ENCODE measurements at places on chromosomes 4 and X.

GRCh38 chr4:180675359-180675650 is 1567.9 kb upstream of the TENM3 start:
- DNase-seq: no peak

DNA sequence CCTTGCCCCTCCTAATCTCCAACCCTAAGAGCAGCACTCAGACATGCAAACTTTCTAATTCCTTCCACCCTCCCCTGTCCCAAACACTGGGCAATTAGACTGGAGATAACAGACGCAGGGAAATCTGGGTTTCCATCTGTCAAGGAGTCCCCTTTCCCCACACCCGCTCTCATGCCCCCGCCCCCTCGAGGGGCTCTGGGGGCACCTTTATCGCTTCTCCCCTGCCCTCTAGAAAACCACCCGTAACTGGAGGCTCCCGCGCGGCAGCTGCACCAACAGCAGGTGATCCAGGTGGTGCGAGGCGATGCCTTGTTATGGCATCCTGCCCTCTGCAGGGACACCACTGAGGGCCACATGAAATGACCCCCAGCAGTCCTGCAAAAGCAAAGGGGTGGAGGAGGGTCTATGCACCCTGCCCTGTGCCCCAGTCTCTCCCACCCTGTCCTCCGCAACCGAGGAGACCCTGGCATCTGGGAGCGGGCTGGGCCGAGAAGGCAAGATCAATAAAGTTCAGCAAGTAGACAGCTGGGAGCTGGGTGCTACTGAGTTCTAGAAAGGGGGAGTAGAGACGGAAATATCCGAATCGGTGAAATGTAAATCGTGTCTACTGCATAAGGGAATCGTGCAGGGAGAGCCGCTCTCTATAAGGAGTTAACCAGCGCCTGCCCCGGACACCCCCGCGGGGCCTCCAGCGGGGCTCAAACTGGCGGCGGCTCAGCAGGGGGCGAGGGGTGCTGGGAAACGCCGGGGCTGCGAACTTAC is 1.6 kb downstream of the KCTD8 start:
- no peak for DNase-seq

GRCh38 chrX:31374786-31375185 is 302.9 kb upstream of the FTHL17 start:
- no peak for DNase-seq

- DNase-seq: no peak
Measured at GRCh38 chrX:7908821-7909220, 18.4 kb downstream of the PNPLA4 start.

DNA sequence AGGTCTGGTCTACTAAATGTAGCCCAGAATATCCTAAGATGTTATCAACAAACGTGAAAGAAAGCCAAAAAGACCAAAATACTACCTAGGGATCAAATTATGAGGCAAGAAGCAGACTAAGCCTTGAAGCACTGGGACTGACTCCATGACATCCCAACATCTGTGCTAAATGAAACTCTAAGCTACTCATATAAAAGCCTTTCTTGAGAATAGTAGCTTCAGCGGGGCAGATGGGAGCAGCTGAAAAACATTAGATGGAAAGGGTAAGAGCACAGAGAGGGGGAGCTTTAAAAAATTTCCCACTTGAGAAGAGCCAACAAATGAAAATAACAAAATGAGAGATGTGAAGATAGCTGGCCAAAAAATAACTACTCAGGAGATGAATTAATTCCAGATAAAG is 81.7 kb downstream of the MAD2L1 start:
- no peak for DNase-seq

DNA sequence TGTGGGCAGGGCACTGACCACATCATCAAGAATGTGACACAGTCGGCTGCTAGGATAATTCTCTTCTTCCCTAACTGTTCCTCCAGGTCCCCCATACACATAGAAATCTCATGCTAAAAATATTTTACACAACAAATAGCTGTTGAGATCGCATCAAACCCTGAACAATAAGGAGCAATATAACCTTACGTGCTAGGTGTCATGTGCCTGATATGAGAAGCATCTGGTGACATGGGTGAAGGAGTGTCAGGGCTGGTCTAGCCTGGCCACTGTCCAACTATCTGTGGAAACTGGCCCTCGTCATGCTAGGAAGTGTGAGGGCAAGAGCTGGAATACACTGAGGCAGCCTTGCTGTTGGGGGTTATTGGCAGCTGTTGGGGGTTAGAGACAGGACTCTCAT is 167.3 kb upstream of the PGRMC2 start:
- DNase-seq: no peak

DNA sequence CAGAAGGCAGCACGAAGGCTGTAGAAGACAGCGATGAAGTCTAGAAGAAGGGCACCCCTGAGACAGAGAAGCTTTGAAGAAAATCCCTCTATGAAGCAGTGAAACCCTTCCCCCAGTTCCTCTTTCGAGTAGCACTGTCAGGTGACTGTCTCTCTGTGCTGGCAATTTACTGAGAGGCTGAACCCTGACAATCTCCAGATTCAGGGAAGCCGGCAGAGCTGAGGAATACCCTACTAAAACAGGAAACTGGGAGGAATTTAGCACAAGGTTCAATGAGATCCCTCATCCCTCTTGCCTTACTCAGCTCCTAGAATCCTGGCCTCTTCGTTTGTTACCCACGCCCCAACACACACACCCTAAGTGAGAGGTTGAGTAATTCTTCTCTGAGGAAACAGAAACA is 239.7 kb upstream of the NOCT start:
- no peak for DNase-seq

DNA sequence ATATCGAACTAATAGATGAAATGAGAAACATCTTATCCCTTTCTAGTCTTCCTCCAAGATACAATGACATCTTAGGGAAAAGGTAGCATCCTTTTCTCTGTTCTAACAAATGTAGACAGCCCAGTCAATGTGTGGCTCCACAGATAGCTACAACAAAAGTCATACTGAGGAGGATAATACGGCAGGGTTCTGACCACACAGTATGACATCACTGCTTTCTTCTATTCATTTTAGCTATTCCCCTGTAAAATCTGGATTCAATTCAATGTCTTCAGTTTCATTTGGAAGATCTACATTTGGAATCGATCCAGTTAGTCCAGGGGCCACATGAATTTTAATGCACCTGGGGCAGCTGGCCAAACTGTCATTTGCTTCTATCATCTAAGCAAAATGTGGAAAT is 51.4 kb downstream of the ENOX2 start:
- no peak for DNase-seq

DNA sequence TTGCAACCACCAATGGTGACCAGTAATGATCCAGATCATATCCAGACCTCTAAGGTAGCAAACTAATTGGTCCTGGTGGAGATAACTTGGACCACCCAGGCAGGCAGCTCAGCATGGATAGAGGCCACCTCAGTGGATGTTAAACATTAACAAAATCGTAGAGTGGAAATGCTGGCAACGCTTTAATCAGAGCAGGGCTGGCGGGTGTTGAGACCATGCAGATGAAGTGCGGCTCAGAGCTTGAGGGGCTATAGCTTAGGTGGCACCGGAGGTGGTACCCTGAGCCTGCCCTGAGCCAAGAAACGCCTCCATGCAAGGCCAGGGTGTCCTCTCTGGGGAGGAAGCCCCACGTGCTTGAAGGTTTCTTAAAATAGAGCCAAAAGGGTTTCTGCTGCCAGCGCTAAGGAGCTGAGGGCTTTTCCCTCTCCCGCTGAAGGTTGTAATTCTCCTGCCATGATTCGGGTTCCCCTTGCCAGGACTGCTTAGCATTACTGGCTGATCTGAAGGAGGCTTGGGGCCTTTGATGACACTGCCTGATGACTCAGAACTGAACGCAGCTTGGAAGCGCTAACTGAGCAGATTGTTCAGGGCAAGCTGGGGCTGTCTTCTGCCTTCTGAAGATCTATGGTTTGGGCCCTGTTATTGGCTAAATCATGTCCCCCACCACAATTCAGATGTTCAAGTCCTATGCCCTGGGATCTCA is 177.8 kb upstream of the ATP6AP2 start:
- DNase-seq: no peak

DNA sequence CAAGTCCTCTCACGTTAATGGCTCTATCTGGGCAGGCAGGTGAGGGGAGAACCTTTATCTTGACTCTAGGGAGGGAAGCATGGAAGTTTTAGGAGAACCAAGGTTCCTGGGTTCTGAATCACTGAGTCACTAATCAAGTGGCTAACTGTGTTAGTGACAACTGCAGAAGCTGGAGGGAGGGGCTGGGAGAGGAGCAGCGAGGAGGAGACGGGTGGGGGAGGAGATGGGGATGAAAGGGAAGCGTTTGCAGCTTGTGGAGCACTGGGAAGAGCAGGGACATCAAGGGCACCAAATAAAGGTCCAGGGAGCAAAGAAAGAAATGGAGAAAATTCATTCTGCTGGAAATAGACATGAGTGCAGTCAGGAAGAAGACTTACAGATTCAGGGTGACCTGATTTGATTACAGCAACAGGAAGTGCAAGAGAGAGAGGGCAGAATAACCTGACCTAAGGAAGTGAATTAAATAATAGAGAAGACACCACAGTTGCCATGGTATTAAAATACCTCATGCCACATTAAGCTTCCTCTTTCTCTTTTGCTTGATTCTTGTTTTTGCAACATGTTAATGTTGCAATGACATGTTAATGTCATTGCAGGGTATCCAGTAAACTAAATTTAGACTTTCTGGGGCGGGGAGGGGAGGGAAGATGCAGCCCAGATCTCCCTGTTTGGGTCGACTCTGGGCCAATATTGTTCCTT is 4.5 kb upstream of the SETD7 start:
- peak; percentile 50 for DNase-seq

DNA sequence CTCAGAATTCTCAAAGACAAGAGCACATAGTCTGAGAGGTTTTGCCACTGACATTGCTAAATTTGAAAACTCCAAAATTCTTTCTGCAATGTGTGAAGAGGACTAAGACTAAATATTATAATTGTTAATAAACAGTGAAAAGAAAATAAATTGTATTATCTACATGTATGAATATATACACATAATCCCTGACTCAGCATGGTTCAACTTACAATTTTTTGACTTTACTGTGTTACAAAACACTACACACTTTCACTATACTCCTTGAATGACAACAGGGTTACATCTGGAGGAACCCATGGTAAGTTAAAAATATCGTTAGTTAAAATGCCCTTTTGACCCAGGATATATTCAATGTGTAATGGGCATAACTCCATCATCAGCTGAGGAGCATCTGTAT is 2017.2 kb upstream of the TENM3 start:
- DNase-seq: no peak

- DNase-seq: no peak
Measured at GRCh38 chr4:5710065-5710960, 688 bp upstream of the EVC start.

- no peak for DNase-seq
Measured at GRCh38 chr4:169766741-169767140, 9.0 kb upstream of the HPF1 start.

GRCh38 chr4:72567821-72568675 is 973 bp downstream of the ADAMTS3 start:
- peak; percentile 52 for DNase-seq

DNA sequence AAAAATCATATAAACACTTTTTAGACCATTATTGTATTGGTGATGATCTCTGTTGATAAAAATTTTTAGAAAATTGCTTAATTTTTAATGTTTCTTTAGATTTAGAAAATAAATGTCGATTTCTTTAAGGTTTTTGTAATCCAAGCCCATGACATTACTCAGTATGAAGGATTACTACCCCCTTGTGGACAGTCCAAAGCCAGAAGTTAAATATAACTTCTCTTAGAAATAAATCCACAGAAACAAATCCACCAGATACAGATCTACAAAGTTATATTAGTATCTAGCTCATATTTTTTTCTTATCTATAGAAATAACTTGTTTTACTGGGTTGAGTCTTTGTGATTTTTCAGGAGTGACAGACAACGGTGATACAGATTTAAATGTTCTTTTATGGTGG is 18.9 kb downstream of the TIFA start:
- no peak for DNase-seq

- DNase-seq: no peak
Measured at GRCh38 chr4:106718548-106718947, 317.6 kb downstream of the DKK2 start.

DNA sequence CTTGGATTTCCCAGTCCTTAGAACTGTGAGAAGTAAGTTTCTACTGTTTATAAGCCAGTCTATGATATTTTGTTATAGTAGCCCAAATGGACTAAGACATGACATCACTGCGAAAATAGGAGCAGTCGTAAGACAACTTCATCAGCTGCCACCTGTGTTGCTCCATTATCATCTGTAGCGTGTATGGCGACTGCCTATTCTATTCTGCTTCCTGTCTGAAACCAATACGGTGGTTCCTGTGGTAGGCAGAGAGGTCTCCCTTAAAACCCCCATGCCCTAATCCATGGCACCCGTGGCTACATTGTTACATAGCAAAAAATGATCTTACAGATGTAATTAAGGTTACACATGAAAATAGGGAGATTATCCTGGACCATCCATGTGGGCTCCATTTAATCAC is 105.4 kb upstream of the FAT1 start:
- no peak for DNase-seq

DNA sequence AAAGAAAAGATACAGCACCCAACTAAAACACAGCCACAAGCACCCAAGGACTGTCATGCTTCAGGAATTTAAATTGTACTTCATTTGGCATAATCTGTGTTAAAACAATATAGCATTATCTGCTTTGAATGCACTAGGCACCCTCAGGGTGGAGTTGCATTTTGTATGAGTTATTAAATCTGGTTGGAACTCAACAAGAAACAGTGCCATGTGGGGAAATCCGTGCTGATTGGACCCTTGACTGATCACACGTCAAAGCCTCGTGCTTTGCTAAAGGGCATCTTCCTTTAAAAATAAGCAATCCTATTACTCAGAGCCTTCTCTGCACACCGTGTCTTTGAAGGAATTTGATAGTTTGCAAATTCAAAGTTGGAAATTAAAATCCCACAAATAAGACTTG is 35.4 kb downstream of the IGFBP7 start:
- no peak for DNase-seq

DNA sequence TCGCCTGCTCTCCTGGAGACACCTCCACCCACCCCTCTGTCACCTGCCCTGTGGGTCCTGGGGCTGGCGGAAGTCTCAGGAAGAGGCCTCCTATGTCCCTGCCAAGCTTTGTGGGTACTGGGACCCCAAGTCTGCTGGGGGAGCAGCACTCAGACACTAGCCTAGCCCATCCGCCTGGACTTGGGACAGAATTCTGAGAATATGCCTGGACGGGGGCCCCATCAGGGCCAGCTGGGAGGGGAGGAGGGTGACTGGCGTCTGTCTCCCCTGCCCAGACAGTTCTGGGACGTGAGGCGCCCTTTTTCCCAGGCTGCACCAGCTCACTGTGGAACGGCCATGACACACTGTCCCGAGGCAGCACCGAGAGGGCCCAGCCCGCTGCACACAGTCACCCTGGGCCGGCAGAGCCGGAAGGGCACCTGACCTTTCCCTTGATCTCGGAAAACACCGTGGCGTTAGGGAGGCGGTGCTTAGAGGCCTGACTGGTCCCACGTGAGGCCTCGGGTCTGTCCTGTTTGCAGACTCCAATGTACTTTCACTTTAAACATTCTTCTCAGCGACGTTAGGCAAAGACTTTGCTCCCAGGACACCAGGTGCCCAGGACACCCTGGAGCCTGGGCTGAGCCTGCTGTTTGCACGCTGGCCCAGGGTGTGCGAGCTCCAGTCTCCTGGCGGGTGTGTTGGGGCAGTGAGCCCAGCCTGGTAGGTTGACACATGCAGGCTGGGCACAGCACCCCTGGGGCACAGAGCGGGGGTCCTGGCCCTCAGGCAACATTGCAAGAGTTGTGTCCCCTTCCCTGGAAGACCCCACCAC is 700 bp downstream of the SLC26A1 start:
- peak; percentile 66 for DNase-seq

All from PC-9 (cell line).